Ecto neural progenitor cell (in vitro differentiated cells): ENCODE measurements at places on chromosomes 1 and 21.

DNA sequence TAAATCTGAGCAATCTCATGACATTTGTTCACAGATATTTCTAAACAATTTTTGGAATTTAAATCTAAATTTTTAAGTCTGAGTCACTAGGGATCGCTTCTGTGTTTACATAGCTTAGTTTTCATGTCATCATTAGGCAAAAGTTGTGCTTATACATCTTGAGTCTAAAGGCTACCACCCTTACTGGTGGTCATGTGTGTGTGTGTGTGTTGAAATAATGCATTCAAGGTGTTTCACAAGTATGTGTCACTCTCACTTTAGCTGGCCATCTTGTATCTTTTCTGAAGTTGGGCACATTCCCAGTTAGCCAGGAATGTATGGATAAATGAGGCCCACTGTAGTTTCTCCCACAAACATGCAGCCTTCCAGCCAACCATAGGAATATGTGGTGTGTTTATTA is 1162.5 kb upstream of the PRMT6 start:
- no peak for DNase-seq

DNA sequence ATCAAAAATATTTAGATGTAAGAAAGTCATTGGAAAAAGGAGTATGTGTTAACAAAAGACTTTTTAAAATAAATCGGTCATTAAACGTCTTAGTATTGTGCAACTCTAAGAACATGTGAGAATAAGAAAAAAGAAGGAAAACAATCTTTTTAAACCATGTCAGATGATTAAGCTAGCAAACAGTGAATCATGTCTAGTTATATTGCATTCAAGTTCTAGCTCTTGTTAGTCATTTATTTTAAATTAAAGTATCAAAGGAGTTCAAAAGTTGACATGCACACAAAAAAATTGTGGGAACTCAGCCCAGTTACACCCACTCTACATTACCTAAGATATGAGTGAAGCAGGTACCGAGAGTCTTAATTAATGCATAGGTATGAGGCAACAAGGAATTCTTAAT is 9.8 kb downstream of the FRRS1 start:
- DNase-seq = no peak

GRCh38 chr1:4393191-4393590 is 261.2 kb upstream of the AJAP1 start:
- no peak for DNase-seq

GRCh38 chr1:215539803-215540570 is 27.1 kb upstream of the KCTD3 start:
- no peak for DNase-seq

- DNase-seq = peak; percentile 65
Measured at GRCh38 chr1:3625151-3625907, 514 bp downstream of the TPRG1L start.

- no peak for DNase-seq
Measured at GRCh38 chr1:17926906-17927305, 171.8 kb downstream of the ACTL8 start.

- DNase-seq = peak; percentile 76
Measured at GRCh38 chr21:34202553-34203372, 129.4 kb downstream of the MRPS6 start.

- DNase-seq = no peak
Measured at GRCh38 chr1:61753998-61754508, 11.8 kb downstream of the PATJ start.

DNA sequence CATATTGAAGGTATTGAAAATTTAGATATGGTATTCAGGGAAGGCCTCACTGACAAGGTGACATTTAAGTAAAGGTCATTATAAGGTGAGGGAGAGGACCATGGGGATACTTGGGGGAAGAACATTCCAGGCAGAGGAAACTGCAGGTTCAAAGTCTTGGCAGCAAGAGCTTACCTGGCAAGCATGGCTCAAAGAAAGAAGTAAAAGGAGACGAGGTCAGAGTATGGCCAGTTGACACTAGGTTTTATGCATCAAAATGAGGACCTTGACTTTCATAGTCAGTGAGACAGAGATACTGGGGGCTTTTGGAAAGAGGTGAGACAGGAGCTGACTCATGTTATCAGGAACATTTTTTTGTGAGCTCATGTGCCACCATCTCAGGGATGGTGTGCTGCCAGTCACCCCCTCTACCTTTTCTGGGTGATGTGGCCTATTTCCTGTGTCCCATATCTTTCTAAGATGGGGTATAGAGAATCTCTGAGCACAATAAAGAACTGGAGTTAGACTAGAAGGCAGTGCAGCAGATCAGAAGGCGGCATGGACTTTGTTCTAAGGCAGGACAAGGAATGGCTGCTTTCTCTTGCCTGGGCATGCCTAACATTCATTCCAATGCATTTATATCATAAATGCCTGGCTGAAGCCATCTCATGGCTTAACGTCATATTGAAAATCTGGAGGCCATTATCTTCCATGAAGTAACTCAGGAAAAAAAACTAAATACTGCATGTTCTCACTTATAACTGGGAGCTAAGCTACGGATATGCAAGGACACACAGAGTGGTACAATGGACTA is 406.7 kb downstream of the NTNG1 start:
- DNase-seq = no peak

- peak; percentile 65 for DNase-seq
Measured at GRCh38 chr1:68293122-68293521, 60.8 kb upstream of the WLS start.
